ENCODE measurements at places on chromosomes 6 and 20.

- DNase-seq, result no peak
Observed at GRCh38 chr6:140485740-140486449, 1111.4 kb upstream of the CITED2 start.

DNA sequence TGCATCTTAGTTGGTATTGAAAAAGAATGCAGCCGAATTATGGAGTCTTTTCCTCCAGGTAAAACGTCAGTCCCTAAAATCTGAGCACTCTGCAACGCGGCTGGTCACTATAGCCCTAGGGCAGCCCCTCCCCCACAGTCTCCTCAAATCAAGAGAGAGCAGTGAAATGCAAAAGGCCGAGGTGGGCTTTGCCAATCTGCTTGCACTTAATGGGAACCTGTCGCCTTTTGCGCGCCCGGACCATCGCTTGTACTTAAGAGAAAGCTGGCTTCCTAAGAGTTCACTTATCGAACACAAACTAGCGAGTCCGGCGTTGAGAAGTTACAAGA is 447 bp downstream of the MCM3 start:
- no peak for DNase-seq

DNA sequence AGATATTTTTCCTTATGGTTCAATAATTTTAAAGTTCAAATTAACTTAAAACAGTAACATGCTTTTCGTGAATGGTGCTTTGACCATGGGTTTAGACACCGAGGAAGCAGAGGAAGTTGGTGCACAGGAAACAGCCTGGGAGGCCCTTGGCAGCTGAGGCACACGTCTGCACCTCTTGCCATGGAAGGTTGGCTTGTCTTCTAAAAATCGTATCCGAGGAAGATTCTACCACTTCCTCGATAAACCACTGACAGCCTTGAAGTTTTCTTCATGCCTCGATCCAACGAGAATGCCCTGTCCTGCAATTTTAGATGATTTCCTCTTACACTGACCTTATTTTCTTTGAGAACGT is 12.2 kb downstream of the DLL1 start:
- no peak for DNase-seq

DNA sequence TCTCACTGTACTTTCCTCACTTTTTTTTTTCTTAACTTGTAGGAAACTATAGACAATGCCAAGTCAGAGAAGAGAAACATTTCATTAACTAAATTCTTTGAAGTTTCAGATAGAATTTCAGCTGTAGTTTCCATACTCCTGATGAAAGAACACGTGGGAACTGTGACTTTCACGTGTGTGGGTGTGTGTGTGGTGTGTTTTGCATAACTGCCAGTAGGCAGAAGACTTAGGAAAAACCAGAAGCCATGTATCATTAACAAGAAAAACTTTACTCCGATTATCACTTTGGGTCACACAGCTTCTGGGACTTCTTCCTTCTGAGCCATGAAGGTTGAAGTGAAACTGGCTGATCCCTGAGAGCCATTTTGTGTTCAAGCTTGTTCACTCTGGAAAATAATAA is 483.3 kb downstream of the TFAP2B start:
- no peak for DNase-seq

DNA sequence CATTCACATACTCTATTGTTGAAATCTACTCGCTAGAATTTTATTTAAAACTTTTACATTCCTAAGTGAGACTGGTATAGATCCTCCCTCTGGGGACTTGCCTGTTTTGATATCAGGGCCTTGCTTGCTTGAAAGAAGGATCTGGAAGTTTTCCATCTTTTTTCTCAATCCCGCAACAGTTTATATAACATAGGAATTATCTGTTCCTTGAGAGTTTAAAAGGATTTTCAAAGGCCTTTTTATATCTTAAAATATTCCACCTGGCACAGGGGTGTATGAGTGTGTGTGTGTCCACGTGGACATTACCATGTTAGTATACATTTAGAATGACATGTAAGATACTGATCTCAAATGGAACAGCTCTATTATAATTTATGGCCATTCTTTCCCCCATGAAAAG is 96.3 kb downstream of the TRERF1 start:
- DNase-seq, result no peak

- no peak for DNase-seq
Observed at GRCh38 chr6:63600136-63600535, 27.9 kb downstream of the LOC128125822 start.

GRCh38 chr20:19723813-19724430 is 34.1 kb upstream of the RIN2 start:
- DNase-seq, result no peak

DNA sequence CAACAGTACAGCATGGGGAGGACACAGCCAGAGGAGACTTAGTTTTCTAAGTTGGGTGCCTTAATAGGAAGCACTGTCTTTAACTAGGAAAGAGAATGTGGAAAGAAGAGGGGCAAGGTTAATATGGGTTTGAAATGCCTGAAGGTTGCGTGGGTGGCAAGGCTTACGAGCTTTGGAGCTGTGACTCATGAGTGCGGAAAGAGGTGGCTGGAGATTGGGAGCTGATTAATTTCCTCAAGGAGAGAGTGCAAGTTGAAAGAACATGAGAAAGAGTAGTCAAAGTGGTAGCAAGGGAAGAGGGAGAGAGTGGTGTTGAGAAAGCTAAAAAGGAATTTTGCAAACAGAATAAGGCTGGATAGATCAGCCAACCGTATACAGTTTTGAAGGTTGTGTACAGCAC is 315.1 kb upstream of the PRND start:
- no peak for DNase-seq

GRCh38 chr20:699811-700338 is 24.3 kb upstream of the SCRT2 start:
- no peak for DNase-seq

DNA sequence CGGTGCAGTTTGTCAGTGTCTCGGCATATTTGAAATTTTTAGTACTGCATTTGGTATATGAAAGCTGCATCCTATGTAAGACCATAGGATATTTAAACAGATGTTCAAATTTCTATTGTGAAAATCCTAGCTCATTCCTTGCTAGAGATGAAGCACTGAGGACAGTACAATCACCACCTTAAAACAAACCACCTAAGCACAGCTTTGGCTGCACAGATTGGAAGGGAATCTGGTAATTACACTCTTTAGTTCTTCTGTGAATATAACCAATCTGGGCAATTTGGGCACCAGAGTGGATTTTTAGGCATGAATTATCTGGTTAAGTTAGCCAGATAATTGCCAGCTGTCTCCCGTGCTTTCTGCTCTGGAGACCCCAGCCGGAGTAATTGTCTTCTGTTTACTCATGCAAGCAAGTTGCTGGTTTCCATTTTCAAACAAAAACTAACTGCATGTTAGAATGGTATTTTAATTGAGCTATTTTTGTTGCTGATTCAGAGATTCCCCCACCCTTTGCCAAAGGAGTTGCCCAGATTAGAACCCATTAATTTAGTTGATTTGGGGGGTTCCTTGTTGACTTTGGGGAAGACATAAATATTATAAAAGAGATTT is 36.9 kb downstream of the E2F3 start:
- no peak for DNase-seq

DNA sequence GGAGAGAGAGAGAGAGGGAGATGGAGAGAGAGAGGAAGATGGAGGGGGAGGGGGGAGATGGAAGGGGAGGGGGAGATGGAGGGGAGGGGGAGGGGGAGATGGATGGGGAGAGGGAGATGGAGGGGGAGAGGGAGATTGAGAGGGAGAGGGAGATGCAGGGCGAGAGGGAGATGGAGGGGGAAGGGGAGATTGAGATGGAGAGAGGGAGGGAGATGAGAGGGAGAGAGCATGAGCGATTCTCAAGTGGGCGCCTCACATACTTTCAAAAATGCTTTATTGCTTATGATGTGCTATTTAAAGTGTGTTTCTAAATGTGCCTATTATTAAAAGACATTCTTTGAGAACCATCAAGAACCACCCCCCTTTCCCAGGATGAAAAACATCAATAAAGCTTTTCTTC is 43.7 kb upstream of the DACT2 start:
- no peak for DNase-seq

GRCh38 chr6:161917645-161918044 is 643.8 kb upstream of the AGPAT4 start:
- DNase-seq, result no peak

- DNase-seq, result no peak
Observed at GRCh38 chr6:136117081-136117480, 133.0 kb downstream of the MTFR2 start.

DNA sequence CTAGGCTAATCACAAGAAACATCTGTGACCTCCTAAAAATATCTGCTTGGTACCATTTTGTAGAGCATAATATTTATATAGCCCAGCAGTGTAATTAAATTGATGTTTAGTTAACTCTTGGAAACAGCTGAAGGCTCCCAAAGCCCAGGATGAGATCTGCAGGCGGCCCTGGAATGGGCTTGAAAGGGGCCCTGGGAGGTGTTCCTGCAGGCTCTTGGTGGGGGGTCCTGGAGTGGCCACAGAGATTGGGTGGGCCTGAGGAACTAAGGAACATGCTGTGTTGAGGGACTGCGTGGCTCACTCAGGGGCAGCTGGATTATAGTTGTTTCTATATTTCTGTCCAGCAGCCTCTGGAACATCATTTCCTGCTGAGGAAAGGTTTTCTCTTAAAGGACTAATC is 9.2 kb downstream of the SCP2D1 start:
- DNase-seq, result no peak

DNA sequence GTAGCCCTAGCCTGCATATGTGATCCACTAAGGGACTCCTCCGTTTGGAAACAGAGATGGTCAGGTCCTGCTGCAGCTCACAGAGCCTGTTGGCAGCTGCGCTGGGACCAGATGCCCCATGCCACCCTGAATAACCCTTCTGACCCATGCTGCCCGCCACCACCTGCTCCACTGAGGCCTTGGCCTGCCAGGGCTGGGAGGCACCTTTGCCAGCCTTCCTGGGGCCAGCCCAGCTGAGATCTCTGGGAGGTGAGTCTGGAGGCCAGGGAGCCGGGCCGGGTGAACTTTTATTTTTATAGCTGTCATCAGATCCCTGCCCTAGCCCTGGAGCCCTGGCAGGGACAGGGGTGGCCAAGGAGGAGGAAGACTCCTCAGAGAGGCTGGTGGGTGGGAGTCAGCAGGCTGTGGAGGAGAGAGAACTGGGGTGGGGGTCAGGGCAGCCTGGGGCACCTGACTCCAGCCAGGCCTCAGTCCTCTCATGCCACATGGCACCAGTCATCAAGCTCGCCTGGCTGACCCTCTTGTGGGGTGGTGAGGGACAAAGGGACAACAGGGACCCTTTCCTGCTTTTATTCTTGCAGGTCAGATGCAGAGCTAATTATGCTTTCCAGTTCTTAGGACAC is 10.0 kb downstream of the CEBPB start:
- DNase-seq, result no peak

GRCh38 chr20:2836035-2836434 is 4.4 kb downstream of the PCED1A start:
- no peak for DNase-seq
